Stimulated activated CD4-positive, alpha-beta T cell treated with anti-CD3 and anti-CD28 coated beads, Interleukin-4, amount 100 ng/mL, for 48 hours (primary cell): ENCODE measurements at places on chromosomes 7 and 10.

DNA sequence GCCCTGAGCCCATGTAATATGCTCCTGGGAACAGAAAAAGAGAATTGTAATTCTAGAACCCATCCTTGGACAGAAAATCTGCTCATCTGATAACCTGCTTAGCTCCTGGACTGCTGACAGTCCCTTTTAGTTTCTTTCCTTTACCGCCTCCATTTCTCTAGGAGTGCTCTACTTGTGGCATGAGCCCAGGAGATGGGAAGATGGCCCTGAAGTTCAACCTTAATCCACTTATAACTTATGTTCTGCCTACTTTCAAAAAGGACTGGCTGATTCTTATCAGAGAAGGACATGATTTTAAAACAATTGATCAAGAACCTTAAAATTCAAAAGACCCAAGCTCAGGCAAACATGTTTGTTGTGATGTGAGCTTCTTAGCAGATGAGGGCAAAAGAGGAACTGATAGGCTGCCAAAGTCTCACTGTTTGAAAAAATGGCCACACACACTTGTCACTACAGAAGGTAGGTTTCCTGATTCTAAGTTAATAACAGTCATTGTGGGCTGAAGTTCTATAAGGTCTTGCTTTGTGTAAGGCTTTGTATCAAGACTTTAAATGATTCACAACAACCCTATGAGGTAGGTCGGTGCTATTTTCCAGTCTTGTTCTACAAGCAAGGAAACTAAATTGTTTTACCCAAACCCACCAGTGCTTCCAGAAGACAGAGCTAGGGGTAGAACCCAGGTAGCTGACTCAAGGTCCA, 94.3 kb upstream of the AFAP1L2 start:
- DNase-seq, result no peak

DNA sequence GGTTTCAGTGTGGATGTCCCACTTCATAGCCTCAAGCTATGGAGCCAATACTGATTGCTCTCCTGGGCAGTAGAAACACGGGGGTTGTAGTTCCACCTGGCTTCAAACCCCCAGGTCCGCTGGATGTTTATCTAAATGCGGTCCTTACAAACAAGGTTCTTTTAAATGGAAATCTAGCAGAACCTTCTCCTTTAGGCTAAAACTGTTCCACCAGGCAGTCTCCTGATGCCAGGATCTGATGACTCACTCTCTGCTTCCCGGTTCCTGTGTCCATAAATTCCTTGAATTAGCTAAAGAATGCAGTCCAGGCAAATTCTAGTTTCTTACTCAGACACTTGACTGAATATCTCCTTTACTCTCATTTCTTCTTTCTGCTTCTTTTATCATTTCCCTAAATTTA, 108.4 kb upstream of the FAM3C start:
- DNase-seq, result no peak

- DNase-seq, result no peak
These were observed 250.8 kb downstream of the CCDC3 start for GRCh38 chr10:12750526-12751201.

- DNase-seq, result no peak
These were observed 205.8 kb upstream of the HDAC9 start for GRCh38 chr7:18289788-18290187.
